Muscle of arm (tissue), 14 donors: ENCODE measurements at places on chromosomes 7 and 10. TPM values are rescaled to one million over a fixed set of nuclear protein-coding genes. Genes with fewer than 3 reads are reported as not detected.
A peak's percentile ranks its signal among the peaks of the same experiment; 100 is the strongest.

DNA sequence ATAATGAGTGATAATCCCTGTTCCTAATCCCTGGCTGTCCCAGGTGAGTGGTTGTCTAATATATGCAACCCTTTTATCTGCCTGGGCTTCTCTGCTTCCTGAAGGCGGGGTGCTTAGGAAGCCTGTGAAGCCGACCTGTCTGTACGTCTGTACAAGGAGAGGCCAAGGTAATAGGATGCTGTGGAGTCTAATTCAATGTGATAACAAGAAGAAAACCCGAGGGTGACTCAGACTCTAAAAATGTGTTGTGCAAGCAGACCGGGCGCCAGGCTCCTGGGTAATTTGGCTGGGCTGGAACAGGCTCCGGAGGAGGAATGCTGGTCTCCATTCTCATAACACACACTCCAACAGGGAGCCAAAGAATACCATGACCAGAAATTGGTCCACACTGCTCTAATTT lies 43.6 kb downstream of the THNSL1 start:
- no peak for DNase-seq

DNA sequence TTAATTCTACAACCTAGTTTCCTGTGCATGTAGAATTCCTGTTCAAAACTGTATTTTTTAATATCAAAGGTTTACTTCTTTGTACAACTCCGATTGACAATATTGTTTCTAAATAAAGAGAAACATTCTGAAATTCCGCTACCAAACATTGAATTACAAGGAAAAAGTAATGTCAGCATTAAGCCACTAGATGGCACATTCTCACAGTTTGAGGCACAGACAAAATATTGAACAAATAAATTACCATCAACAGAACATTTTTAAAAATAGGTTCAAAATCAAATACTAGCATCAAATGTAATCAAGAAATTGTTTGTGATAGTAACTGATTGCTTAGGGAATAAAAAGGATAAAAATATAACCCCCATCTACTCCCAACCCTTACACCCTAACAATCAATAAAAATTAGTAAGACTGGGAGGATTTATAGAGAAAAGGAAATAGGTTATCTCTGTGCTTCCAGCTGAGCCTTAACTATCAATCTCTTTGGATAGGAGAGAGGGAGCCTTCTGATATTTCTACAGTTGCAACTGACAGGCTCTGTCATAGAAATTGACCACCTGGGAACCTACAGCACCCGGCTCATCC lies 86.6 kb upstream of the C7orf33 start:
- DNase-seq: peak; percentile 49

GRCh38 chr10:126042354-126042753 lies 146.0 kb downstream of the FANK1 start:
- DNase-seq: no peak

Gene ELAPOR2
- 8.8 TPM for polyA plus RNA-seq
